ENCODE measurements at places on chromosomes 3 and 15. TPM values are rescaled to one million over a fixed set of nuclear protein-coding genes. Genes with fewer than 3 reads are reported as not detected.

- H3K36me3 ChIP-seq, result no peaks in the 10 kb centered on the region
- no peak overlapping the region for H3K27ac ChIP-seq
Observed at GRCh38 chr3:122991236-122991985, 36.2 kb downstream of the SEMA5B start.

The KY gene
- not detected for total RNA-seq

GRCh38 chr15:71334434-71334833, 219.2 kb downstream of the THSD4 start:
- no peak overlapping the region for H3K27ac ChIP-seq
- H3K4me3 ChIP-seq, result no peak overlapping the region
- no peak for DNase-seq
- peaks cover 57% of the 10 kb centered on the region for H3K4me1 ChIP-seq
- no peaks in the 10 kb centered on the region for H3K36me3 ChIP-seq

GRCh38 chr3:126126811-126127431, 43.0 kb upstream of the SLC41A3 start:
- peaks cover 14% of the 10 kb centered on the region for H3K4me1 ChIP-seq
- H3K27ac ChIP-seq, result no peak overlapping the region
- no peaks in the 10 kb centered on the region for H3K36me3 ChIP-seq

The NR1I2 gene
- total RNA-seq, result 2.8 TPM

- H3K27ac ChIP-seq, result peak overlapping the region; percentile 11
- no peaks in the 10 kb centered on the region for H3K27me3 ChIP-seq
- H3K36me3 ChIP-seq, result peaks cover 8% of the 10 kb centered on the region
- H3K4me3 ChIP-seq, result no peak overlapping the region
- H3K4me1 ChIP-seq, result peaks cover 75% of the 10 kb centered on the region
Observed at GRCh38 chr3:61715886-61716527, 154.6 kb downstream of the PTPRG start.

DNA sequence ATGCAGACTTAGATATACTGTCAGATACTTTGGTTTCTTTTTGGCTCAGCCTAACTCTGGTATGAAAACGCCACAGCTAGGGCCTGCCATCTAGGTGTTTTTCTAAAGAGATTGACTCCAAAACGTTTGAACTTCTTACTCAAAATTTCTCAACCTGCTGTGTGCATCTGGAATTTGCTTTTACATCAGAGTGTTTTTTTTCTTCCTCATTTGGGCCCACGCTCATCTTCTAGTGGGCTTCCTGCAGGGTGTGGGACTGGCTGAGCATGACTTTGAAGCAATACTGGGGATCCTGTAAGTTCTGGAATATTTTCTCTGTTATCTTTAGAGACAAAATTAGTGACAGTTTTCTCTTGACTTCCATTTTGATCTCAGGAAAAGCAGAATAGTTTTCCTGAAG, 117.8 kb downstream of the NR1D2 start:
- no peak overlapping the region for H3K27ac ChIP-seq
- no peak for DNase-seq
- peaks cover 7% of the 10 kb centered on the region for H3K4me1 ChIP-seq
- no peak overlapping the region for H3K4me3 ChIP-seq
- no peaks in the 10 kb centered on the region for H3K36me3 ChIP-seq
- H3K27me3 ChIP-seq, result no peaks in the 10 kb centered on the region

The DNASE1L3 gene
- not detected for total RNA-seq

DNA sequence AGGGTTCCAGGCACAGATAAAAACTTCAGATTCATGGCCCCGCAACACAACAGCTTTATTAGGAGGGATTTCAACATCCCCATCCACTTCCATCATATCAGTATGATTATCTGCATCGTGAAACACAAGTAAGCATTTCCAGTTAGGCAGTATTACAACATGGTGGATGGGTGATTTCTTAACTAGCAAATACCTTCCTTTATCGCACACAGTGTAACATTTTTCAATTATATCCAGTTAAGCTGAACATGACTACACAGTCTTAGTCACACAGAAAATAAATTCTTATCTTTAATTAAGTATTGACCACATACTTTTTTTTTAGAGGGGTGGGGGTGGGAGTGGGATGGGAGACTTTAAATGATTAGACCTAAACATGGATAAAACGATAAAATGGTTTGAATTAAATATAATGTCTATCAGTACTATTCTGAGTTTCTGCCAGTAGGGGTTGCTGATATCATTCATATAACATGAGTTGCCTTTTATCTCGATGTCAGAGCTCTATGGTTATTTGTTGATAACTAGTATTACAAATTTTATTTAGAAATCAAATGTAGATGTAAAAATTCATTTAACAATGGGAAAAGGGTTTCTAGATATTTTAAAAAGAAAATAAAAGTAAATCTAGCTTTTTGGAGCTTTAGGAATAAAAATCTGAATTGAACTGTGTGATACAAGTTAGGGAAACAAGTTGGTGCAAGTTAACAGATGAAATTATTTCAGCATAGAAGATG, 146.6 kb downstream of the TBL1XR1 start:
- peaks cover 43% of the 10 kb centered on the region for H3K4me1 ChIP-seq
- no peak for DNase-seq
- peaks cover 39% of the 10 kb centered on the region for H3K36me3 ChIP-seq
- H3K4me3 ChIP-seq, result no peak overlapping the region
- H3K27ac ChIP-seq, result no peak overlapping the region

The GOLGA8S gene
- 0.22 TPM for total RNA-seq

DNA sequence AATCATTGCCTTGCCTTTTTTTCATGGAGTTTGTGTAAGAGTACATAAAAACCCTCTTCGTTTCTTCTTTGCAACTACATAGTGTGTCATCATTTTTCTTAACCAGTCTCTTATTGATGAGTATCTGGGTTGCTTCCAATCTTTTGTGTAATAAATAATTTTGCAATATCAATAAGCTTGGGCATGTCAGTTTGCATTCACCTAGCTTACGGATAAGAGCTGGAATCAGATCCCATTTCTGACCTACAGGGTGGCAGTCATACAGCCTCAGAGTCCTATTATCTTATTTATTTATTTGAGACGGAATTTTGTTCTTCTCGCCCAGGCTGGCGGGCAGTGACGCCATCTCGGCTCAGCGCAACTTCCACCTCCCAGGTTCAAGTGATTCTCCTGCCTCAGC, 18.3 kb downstream of the ANP32A start:
- H3K4me3 ChIP-seq, result no peak overlapping the region
- peaks cover 4% of the 10 kb centered on the region for H3K36me3 ChIP-seq
- H3K27me3 ChIP-seq, result no peaks in the 10 kb centered on the region
- H3K27ac ChIP-seq, result no peak overlapping the region

The MYRIP gene
- 2.1 TPM for total RNA-seq

The CAPN3 gene
- 0.70 TPM for total RNA-seq

- no peak for DNase-seq
- H3K4me1 ChIP-seq, result no peaks in the 10 kb centered on the region
- H3K36me3 ChIP-seq, result peaks cover 18% of the 10 kb centered on the region
- H3K27me3 ChIP-seq, result no peaks in the 10 kb centered on the region
- no peak overlapping the region for H3K4me3 ChIP-seq
- no peak overlapping the region for H3K27ac ChIP-seq
Observed at GRCh38 chr15:92538115-92538514, 117.5 kb downstream of the FAM174B start.

DNA sequence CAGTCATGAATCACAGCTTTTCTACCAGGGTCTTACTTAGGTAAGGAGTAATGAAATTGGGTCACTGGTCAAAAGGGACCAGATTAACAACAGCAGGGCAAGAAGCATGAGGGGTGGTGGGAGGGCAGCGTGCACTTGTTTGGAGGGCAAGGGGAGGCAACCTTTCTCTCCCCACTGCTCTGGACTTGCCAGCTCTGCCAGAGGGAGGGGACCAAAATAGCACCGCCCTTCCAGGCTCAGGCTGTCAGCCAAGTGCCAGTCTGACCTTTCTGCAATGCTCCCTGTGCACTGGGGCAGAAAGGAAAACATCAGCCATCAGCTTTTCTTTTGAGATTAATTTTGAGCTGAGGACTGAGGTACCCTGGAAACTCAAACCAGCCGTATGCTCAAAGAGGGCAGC, 4.5 kb upstream of the ULK3 start:
- no peak overlapping the region for H3K4me3 ChIP-seq
- no peaks in the 10 kb centered on the region for H3K27me3 ChIP-seq
- H3K36me3 ChIP-seq, result peaks cover 12% of the 10 kb centered on the region
- peaks cover 5% of the 10 kb centered on the region for H3K4me1 ChIP-seq
- DNase-seq, result no peak
- no peak overlapping the region for H3K27ac ChIP-seq

The PRKCI gene
- 90.6 TPM for total RNA-seq

The CMTM8 gene
- total RNA-seq, result 9.0 TPM

The BMF gene
- 36.9 TPM for total RNA-seq

- no peak overlapping the region for H3K4me3 ChIP-seq
- peaks cover 16% of the 10 kb centered on the region for H3K4me1 ChIP-seq
- no peak for DNase-seq
- H3K36me3 ChIP-seq, result no peaks in the 10 kb centered on the region
- H3K27ac ChIP-seq, result no peak overlapping the region
Observed at GRCh38 chr3:8846176-8846575, 76.8 kb upstream of the OXTR start.

The TUBGCP5 gene
- total RNA-seq, result 18.8 TPM

All from WTC11 (cell line).